Activated T-cell treated with anti-CD3 and anti-CD28 coated beads, Interleukin-2, amount 50 U/mL, for 24 hours (primary cell): ENCODE measurements at places on chromosomes 6 and 20.

GRCh38 chr6:31813465-31813849 lies 1.6 kb downstream of the HSPA1L start:
- no peak for DNase-seq

DNA sequence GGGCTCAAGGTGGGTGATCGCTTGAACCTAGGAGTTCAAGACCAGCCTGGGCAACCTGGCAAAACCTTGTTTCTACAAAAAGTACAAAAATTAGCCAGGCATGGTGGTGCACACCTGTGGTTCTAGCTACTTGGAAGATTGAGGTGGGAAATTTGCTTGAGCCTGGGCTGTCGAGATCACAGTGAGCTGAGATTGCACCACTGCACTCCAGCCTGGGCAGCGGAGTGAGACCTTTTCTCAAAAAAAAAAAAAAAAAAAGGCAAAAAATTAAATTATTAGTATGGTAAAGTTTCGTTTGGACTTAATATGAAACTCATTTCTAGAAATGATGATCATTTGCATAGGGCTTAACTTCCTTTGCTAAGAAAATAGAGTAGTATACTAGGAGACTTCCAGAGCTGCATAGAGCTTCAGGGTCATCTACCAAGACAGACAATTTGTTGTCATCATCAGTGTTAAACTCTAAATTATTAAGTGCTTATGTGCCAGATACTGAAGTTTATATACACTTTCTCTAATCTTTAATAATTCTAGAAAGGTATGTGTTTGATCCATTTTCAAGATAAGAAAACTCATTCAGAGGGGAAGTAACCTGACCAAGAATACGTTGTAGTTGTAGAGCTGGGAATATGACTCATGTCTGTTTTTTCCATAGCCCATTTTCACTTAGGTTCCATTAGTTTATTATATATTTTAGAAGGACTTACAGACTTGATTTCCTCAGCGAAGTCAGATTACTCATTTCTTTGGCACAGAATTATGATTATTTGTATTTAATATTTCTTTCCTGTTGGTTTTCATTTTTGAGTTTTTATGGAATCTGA lies 84.5 kb downstream of the SLC16A10 start:
- DNase-seq, result no peak

DNA sequence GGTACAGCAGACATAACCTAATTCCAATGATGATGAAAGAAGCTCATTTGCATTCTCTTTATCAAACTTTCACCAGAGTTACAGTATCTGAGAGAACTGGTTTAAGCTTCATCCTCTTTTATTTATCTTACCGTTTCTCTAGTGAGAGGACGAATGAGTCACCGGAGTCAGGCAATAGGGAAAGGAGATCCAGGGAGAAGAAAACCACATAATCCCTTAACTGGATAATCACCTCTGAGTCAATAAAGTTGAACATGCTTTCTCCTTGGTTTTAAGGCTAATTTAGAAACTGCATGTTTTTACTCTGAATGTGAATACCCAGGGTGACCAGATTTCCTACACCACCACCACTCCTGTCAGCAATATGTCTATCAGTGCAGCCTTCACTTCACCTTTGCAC lies 313.7 kb upstream of the TBX18 start:
- DNase-seq, result no peak

- DNase-seq, result no peak
Observed at GRCh38 chr6:72654071-72654621, 32.3 kb downstream of the KCNQ5 start.

DNA sequence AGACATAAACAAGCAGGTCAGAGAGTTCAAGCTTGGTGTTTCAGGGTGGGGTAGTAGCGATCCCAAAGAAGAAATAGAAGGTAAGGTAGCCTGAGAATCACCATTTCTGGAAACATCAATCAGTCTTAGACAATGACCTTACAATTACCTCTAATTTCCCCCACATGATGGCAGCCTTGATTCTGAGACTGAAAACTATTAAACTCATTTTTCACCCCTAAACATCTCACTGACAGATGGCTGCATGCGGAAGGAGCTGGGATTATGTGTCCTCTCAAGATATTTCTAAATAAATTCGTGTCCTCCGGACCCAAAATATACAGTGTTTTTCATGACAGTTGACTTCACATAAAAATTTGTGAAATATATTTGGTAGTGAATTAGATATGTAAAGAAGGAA lies 61.0 kb downstream of the KIF6 start:
- DNase-seq, result no peak

DNA sequence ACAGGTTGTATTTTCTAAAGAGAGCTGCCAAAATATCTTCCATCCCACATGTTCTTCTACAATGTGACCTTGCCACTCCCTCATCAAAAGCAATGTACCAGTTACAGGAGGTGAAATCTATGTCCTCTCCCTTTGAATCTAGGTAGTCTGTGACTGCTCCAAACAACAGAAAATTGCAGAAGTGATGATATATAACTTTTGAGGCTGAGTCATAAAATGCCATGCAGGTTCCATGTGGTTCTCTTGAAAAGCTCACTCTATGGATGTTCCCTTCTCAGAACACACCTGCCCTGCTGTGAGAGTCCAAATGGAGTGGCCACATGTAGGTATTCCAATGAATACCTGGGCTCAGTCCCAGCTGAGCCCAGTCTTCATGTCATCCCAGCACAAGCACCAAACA lies 16.9 kb upstream of the PHIP start:
- DNase-seq, result no peak

DNA sequence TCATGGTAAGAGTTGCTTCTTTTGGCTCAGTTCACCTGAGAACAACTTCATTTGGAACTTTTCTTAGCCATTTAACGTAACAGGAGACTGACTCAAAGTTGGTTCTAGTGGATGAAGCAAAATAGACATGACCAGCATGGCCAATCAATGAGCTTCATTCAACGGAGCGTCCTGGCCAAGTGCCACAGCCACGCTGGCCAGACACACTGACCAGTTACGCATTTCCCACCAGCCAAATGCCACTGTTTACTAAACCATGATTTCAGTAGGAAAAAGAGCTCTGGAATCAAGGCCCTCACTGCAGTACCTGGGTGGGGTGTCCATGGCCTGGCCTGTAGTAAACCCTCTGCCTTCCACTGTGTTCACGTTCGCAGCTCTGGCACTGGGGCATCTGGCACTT lies 80.4 kb downstream of the POPDC3 start:
- DNase-seq, result no peak

GRCh38 chr6:39018103-39018502 lies 30.5 kb upstream of the GLP1R start:
- no peak for DNase-seq

GRCh38 chr6:33392979-33393378 lies 1.4 kb downstream of the KIFC1 start:
- no peak for DNase-seq

GRCh38 chr6:54559136-54559535 lies 250.9 kb downstream of the TINAG start:
- DNase-seq, result no peak

DNA sequence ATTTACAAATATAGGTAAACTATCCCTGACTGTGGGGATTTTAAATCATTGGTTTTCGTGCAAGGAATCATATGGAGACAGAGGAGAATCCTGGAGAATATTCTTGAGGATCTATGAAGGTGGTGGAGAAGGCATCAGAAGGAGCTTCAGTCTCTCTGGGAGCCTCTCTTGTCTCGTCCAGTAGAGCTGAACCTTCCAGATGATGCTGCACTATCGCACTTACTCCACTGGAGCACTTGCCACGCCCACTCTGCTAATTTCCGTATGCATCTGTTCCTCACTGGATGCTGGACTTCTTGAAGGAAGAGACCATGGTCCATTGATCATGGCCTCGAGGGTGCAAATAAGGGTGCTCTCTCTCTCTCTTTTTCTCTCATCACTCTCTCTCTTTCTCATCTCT lies 36.8 kb downstream of the C6orf118 start:
- DNase-seq, result no peak

GRCh38 chr6:36336779-36337241 lies at the start of gene BNIP5:
BNIP5 (minus strand) TSS chr6:36336888; CDS start chr6:36330690, 6,198 bp downstream.
- DNase-seq, result no peak

- peak; percentile 90 for DNase-seq
Observed at GRCh38 chr20:50790651-50791277, 4.1 kb upstream of the BCAS4 start.

- DNase-seq, result no peak
Observed at GRCh38 chr6:17633465-17634188, 33.5 kb downstream of the FAM8A1 start.

GRCh38 chr20:39799366-39799965 lies 837.3 kb downstream of the DHX35 start:
- no peak for DNase-seq

DNA sequence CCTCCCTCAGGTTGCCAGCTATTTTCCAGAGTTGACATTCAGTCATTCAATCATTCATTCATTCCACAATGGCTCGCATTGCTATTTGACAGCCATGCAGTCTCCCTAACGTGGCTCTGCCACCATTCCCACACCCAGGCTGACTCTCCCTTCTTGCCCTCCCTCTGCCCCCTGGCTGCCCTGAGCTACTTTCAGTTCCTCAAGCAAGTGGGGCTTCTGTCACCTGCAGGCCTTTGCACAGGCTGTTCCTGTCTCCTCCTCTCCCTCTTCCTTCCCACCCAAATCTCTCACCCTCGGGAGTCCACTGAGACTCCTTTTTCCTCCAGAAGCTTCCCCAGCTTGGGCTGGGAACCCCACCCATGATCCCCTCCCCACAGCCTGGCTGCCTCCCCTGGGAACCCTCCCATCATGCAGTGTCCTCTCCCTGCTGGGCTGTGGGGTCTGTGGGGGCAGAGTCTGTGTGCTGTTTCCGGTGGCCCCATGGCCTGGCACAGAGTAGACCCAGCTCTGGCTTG lies 2.6 kb downstream of the PACSIN1 start:
- no peak for DNase-seq

DNA sequence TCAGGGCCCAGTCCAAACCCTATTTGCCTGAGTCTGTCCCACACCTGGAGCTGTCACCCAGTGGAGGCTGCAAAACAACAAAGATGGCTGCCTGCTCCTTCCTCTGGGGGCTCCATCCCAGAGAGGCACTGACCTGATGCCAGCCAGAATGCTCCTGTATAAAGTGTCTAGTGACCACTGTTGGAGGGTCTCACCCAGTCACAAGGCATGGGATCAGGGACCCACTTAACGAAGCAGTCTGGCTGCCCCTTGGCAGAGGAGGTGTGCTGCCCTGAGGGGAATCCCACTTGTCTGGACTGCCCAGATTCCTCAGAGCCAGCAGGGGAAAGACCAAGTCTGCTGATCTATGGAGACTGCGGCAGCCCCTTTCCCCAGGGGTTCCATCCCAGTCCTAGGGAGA lies 241.6 kb downstream of the CDH26 start:
- no peak for DNase-seq

GRCh38 chr20:30284281-30284905 lies 973.1 kb upstream of the DEFB115 start:
- DNase-seq, result no peak

GRCh38 chr20:12815778-12816408 lies 192.9 kb upstream of the SPTLC3 start:
- DNase-seq, result no peak

- DNase-seq, result no peak
Observed at GRCh38 chr20:64223526-64224067, 32.0 kb upstream of the PCMTD2 start.

- peak; percentile 68 for DNase-seq
Observed at GRCh38 chr6:16700202-16700915, 60.9 kb downstream of the ATXN1 start.

GRCh38 chr20:62744741-62745191 lies 36.1 kb downstream of the NTSR1 start:
- no peak for DNase-seq

GRCh38 chr6:80282913-80283554 lies 176.6 kb downstream of the BCKDHB start:
- no peak for DNase-seq

DNA sequence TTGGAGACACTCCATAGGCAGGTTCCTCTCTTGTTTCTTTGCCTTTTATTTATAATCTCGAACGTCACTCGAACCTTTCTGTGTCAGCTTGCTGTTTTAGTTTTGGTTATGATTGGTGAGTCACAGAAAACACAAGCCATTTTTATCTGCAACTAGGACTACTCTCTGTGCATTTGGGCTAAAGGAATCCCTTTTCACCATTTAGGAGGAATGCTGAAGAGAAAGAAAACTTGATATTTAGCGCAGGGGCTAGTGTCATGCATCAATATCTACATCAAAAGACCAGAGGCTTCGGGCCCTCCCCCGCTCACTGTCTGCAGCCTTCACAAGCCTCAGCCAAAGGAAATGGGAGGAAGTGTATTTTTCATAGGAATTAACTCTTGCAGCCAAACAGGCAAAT lies 507.8 kb upstream of the CITED2 start:
- DNase-seq, result no peak

DNA sequence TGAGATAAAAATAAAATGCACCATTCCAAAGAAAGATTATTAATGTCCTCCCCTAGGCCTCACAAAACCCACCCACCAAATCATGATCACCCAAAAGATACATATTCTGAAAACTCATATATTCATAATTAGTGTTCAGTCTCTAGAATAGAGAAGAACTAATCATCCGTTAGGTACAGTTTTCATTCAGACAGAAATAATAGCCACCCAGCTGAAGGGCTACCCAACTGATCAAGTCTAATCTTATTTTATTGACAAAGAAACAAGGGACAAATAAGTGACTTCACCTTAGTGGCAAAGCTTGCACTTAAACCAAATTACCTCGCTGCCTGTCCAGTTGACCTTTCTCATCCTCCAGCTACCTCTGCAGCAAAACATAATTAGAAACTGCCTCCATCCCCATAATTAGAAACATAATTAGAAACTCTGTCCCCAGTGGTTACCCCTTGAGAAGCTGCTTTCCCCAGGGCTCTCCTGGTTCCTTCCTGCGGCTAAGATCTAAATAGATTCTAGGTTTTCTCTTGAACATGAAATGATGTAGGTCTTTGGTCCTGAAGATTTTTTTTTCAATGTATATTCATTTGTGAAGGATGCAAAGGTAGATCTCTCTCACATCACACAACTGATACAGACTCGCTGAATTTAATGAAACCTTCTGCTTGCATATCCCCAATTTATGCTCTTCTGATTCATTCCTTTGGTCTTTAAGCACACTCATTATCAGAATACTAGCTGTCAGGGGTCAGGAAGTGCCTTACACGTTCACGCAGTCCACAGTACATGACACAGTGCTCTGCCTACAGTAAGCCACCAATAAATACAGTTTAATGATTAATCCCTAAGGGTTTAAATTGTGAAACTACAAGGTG lies 46.3 kb downstream of the HBS1L start:
- DNase-seq, result no peak

- DNase-seq, result no peak
Observed at GRCh38 chr20:7967199-7967844, 27.1 kb upstream of the HAO1 start.

- no peak for DNase-seq
Observed at GRCh38 chr6:127190552-127190951, 72.1 kb downstream of the RSPO3 start.
